NCI-H774 (cell line): ENCODE measurements at places on chromosomes 3 and 15.
A peak's percentile ranks its signal among the peaks of the same experiment; 100 is the strongest.

DNA sequence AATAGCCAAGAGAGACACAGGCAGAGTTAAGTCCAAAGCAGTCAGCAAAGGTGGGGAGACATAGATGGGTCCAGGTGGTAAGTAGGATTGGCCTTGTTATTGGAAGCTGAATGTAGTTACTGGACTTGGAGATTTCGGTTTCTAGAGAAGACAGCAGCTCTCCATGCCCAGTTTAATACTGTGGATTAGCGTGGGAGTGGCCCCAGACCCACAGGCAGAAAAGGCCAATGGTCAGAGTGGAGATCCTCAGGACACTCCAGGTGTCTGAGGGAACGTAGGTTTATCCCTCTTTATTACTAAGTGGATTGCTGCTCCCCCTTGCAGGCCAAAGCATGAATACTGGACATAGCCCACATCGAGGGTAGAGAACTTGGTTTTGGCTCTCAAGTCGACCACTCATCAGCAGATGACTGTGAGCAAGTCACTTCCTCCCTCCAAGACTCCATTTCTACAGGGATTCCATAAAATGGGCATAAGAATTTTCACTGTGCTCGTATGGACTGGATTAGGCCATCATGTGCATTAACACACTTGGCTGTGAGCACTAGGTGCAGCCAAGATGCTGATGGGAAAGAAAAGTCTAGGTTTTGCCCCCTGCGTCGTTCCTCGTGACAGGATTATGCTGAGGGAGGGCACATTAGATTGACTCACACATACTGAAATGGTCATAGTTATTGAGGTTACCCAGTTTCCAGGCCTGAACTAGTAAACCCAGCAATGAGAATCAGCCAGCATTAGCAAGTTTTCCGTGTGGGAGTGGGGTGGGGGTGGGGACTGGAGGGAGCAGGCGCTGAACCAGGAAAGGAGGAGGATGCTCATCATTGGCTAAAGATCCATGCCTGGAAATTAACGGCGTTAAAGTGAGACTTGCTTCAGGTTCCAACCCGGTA lies 225.2 kb upstream of the TPRG1 start:
- no peak for DNase-seq

DNA sequence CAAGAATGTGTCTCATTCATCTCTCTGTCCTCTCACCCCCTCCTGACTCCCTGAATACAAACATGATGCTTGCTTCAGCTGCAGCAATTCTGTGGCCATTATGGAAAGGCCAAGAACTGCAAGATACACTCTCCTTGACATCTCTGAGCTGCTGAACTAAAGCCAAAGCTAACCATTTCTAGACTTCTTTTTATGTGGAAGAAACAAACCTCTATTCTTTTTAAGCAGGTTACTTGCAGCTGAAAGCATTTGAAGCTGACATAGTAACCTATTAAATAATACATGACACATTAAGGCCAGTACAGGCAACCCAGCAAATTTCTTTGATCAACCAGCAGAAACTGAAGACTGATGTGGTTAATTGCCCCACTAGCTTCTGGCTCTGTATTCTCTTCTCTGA lies 17.5 kb downstream of the FHIT start:
- no peak for DNase-seq

DNA sequence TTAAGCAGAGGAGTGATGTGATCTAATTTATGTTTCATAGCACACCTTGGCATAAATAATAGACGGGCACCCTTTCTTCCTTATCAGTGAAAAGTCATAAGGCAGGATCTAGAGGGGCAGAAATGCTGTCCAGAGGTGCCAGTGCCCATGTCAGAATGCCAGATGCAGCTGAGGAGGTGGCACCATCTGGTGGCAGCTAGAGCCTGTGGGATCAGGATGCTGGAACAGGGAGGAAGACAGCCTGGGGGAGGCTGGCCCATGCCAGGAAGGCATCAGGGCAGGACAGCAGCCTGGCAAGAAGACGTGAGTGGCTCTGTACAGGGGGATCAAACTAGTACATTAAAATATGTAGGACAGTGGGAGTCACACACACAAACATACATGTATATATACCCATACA lies 16.5 kb downstream of the MYH15 start:
- no peak for DNase-seq

DNA sequence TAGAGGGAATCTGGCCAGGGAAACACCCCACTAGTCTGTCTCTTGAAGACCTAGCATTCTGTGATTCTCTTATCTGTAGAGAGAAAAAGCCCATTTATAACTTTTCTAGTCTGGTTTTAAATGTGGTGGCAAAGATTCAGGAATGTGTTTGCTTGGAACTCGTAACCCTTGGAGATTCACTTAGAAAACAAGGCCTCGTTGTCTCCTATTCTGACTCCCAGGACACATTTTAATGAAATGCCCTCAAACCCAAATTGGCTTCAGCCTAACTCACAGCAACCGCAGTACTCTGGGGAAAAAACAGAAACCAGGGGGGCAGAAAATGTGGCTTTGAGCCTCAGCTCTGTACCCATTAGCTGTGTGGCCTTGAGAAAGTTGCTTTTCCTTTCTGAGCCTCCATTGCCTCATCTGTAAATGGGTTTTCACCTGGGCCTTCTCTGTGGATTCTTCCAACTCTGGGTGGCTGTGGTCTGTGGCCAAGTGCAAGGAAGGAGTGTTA lies 36.5 kb downstream of the RPLP1 start:
- DNase-seq = no peak

DNA sequence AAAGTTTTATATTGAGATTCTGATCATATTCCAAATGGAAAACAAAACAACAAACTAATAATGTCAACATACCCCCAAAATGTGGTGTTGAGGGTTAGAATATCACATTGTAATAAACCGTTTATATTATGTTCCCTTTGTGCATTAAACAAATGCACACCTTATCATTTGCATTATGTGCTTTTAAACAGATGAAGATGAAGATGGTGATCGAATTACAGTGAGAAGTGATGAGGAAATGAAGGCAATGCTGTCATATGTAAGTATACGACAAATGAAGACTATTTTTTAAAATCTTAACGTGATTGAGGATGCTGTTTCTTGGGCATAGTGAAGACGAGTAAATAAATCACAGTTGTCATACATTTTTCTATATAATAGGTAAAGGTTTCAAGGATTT lies 20.6 kb downstream of the MAP2K5 start:
- no peak for DNase-seq

DNA sequence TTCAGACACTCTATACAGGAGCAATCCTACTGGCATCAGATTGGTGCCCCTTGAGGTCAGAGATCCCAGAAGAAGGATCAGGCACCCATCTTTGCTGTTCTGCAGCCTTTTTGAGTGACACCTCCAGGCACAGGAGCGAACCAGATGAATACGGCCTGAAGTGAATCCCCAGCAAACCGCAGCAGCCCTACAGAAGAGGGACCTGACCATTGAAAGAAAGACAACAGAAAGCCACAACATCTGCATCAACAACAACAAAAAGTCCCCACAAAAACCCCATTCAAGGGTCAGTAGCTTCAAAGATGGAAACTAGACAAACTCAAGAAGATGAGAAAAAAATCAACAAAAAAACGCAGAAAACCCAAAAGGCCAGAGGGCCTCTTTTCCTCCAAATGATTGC lies 130.4 kb downstream of the PPM1L start:
- no peak for DNase-seq

- no peak for DNase-seq
Measured at GRCh38 chr3:149593418-149594160, 64.2 kb downstream of the WWTR1 start.

DNA sequence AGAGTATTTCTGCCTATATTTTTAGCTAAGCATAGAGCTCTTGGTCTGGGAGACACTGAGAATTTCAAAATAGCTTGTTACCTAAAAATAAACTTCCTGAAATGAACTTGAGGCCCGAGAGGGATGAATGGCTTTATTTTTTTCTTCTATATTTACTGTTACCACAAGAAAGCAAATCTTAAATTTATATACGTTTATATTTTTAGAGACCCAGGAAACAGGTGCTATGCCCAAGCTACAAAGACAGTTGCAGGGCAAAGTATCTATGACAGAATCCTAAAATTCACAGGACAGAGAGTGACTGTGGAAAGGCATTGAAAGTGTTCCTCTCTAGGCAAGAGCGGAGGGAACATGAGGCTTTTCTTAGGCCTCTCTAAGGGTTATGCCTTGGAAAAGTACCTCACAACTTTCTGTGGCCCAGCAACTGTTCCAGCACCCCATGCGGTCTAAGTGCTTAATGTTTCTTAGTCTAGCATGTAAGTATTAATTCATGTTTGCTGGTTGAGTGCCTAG lies 36.5 kb downstream of the TGFBR2 start:
- no peak for DNase-seq

DNA sequence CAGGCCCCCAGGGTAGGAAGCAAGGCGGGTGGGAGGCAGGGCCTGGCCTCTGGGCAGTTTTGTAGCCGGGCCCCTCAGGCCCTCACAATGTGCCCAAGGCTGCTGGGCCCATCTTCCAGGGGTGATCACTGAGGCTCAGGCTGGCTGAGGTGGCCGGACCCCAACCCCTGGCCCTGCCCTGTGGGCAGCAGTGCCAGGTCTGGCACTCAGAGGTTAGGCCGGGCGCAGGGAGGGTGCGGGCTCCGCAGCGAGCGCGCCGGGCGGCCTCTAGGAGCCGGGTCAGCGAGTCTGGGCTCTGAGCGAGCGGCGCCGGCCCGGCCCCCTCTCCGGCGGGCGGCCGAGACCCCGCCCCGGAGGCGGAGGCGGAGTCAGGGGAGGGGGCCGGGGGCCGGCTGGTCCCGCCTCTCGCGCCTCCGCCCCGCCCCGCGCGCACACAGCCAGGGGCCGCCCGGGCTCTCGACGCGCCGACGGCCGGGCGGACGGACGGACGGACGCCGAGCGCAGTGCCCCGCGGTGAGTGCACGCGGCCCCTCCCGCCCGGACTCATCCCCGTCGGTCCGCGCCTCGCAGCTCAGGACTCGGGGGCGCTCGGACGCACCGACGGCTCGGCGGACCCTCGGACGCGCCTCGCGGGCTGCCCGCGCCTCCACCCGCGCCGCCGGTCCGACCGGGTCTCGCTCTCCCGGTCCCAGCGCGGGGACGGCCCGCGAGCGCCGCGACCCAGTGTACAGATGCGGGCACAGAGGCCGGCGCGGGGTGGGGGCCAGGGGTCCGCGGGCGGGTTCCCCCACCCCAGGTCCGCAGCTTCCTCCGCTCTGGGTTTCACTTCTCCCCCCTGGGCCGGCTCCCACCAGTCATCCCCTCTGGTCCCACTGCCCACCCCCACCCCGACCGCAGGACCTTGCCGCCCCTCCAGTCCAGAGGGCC lies at the start of gene FBLN2:
Gene FBLN2 (plus strand): TSS at position 430 of the 927 bp plus-strand sequence. CDS start 21,231 bp downstream, outside the sequence.
- DNase-seq = no peak

DNA sequence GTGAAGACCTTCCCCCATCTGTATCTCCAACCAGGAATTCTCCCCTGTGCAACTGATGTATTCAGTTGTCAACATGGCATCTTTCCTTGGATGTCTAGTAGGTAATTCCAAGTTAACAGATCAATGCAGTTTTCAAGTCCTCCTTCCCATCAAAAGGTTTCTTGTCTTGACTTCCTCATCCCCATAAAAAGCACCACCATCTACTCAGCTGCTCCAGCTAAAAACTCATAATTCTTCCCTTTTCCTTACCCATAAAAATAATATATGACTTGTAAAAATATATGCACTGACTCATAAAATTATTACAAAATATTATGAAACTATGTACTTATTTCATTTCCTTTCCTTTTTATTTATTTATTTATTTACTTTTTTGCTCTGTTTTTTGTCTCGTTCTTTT lies 5.0 kb upstream of the CAND2 start:
- DNase-seq = no peak

DNA sequence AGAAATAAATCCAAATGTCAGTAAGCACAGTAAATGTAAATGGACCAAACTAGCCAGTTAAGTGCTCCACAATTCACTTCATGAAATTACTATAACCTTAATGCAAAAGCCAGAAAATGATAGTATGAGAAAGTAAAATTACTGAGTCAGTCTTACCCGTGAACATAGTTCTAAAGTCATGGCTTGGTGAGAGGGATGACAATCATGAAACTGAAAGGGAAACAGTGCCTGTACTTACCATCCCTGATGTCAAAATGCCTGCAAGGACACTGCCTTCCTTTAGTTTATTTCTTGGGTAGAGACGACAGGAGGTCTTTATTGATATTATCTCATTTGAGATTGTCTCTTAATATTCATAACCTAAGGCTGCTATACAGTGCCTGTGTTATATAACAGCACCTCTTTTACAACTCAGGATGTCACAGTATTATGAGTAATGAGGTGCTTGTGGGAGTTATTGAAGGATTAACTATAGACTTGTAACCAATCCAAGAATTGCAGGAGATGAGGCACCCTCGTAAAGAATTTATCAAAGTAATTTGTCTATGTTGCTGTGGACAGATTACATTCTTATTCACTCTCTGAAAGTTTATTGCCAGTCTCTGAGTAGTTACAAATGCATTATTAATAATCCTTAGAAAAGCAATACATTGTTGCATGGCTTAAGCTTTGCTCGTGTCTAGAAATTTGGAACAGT lies 142.9 kb upstream of the BFSP2 start:
- no peak for DNase-seq

DNA sequence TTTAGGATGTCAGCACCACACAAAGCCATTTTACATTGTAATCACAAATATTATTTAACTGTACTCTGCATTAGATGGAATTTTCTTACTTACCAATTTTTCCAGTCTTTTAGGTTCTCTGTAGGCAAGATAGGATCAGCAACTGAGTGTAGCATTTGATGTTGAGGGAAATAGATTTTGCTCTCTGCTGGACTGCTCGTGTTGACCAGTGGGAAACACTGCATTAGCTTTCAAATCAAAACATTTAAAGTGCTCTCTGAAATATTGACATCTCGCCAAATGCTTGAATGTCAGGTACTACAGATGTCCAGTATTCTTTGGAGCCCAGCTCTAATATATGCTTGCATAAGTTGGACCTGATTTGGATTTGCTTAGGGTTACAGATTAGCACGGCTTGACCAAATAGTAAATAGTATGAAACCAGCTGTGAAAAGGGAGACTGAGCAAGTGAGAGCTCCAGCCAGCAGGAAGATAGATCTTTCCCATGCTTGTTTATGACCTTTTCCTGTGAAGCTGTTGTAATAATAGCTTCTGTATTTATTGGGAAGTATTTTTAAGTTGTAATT lies 29.5 kb downstream of the P2RY14 start:
- peak; percentile 48 for DNase-seq

DNA sequence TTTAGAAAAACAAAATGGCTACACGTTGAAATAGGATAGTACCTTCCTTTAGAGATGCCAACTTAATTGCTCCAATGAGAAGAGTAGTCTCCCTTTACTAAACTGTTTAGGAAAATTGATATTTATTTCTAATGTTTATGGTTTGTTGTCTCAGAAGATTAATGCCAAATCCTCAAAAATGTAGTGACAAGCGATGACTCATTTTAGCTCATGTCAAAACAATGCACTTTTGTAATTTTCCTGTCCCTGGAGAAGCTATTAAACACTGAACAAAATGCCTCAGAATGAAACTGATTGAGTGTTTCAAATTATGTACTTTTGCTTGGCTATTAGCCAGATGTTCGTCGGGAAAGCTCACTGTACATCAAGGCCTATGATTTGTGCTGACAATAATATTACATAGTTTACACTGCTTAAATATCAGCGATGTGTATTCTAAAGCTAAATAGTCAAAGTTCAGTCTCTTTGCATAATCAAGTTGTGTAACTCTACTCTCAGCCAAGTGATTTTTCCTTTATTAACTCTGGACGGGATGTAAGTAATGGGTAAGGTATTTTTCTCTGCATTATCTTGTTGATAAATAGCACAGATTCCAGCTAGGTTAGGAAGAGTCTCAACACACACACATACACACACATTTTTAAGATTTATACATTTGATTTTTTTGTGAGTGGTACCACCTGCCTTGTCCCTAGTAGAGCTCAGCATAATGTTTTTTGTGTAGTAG lies 83.7 kb downstream of the CMSS1 start:
- peak; percentile 17 for DNase-seq
